Stimulated activated CD4-positive, alpha-beta T cell treated with anti-CD3 and anti-CD28 coated beads, Interleukin-12 subunit alpha, Interleukin-12 subunit beta, amount 100 ng/mL, for 24 hours (primary cell): ENCODE measurements at places on chromosomes 7 and 10.
A peak's percentile ranks its signal among the peaks of the same experiment; 100 is the strongest.

- DNase-seq: no peak
These were observed 173.5 kb downstream of the SRPK2 start for GRCh38 chr7:105215182-105215581.

GRCh38 chr10:100731407-100732240 is 13.8 kb upstream of the PAX2 start:
- DNase-seq: no peak

GRCh38 chr10:10804998-10805740 is 212.5 kb upstream of the CELF2 start:
- no peak for DNase-seq

DNA sequence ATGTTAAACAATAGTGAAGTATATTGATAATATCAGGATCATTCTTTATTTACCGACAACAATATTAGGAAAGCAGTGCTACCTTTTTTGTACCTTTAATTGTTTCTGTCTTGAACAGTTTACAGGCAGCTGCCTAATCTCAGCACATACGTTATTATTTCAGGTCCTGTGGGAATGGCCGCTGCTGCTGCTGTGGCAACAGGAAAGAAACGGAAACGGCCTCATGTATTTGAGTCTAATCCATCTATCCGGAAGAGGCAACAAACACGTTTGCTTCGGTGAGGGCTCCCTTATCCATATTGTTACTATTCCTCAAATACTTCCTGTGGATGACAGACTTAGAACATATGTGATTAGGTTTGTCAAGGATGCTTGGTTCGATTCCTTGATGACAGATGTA is 59.7 kb downstream of the NRF1 start:
- DNase-seq: no peak

DNA sequence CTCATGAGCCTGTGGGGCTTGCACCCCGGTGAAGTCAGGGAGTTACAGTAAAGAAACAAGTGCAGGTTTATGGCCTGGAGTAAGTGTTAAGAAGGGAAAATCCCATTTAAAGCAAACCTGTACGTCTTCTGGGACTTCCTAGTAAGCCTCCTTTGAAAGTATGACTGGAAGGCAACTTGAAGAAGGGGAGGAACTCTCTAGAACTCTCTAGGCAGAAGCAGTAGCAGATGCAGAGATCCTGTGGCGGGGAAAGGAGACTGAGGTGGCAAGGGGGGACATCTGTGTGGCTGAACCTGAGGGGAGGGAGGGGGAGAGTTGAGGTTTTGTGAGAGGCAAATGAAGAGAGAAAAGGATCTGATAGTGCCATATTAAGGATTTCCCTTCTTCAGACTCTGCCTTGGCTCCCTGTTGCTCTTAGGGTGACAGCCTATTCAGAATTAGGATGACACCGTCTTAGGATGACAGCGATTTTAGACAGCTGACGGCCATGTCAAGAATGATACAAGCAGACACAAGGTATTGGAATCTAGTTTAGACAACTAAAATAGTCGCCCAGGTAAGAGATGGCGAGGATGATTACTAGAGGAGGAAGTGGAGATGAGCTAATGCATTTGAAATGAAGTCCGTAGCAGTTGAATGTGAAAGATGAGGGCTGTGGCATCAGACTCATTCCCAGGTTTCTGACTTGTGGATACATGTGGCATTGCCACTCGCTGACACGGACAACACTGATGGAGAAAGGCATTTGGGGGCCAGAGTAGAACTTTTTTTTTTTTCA is 29.0 kb downstream of the CUL1 start:
- DNase-seq: no peak

DNA sequence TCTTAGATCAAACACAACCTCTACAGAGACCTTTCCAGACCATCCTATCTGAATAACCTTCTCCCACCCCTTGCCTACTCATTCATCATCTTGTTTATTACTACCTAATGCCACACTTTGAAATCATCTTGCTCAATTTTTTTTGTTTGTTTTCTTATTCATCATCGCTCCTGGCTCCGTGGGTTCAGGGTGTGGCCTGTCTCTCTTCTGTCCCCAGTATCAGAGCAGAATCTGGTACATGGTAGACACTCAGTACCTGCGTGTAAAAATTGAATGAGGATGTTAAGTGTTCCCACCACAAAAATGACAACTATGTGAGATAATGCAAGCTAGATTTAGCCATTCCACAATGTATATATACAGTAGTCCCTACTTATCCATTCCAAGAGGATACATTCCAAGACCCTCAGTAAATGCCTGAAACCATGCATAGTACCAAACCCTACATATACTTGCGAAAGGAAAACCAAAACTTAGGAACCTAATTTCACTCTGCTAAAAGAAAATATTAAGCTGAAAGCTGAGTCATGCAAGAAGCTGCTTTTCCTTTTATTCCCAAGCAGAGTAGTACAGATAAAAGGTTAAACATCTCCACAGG is 72.1 kb upstream of the SEC61G start:
- DNase-seq: no peak

- DNase-seq: peak; percentile 14
These were observed 707 bp upstream of the C1GALT1 start for GRCh38 chr7:7181519-7182155.

DNA sequence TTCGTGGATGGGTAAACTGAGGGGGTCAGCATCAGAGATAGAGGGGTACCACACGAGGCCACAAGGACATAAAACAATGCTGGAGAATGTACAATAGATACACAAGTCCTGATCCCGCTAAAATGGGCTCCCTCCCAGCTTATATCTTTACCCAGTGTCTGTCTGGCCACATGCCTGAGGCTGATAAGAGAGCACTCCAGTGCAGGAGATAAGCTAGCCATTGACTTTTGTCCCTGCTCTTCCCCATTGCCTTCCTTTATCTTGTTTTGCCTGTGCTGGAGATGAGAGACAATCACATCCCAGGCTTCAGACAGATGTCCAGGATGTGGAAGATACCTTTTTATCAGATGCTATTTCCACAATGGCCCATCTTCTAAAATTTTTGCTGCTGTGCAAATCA is 6.0 kb downstream of the GAD2 start:
- no peak for DNase-seq

DNA sequence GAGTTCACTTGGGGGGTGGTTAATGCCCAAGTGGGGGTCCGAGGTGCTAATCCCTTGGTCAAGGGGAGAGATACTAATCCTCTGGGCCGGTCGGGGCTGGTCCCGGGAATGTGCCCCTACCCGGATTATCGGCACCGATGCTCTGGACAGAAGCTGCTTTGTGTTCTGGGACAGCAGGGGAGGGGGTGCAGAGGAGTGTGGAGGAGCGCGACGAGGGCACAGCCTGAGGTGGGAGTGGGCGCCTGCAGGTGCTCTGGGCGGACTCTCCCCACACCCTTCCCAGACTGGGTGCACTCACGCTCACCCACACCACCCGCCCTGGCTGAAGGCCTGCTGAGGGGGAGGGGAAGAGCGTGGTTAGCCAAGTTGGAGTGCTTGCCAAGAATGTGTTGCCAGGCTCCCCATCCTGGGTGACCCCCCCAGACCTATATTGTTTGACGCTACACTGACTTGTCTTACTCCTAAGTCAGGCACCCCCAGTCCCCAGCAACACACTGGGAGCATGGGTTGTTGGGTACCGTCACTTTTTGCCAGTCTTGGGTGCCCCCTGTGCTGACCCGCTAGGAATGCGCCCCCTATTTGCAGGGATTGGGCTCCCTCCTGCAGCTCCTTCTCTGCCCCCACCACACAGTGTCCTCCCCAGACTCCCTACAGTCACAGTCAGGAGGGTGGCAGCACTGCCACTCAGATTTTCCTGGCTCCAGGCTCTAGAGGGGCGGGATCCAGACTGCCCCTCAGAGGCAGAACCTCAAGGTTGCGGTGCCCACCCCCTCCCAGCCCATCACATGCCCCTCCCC is 1.2 kb downstream of the SLC4A2 start:
- no peak for DNase-seq

GRCh38 chr7:99124236-99124635 is 19.7 kb downstream of the SMURF1 start:
- DNase-seq: no peak

GRCh38 chr7:155506854-155507337 is 39.5 kb downstream of the CNPY1 start:
- no peak for DNase-seq

GRCh38 chr10:1190791-1191490 is 134.8 kb downstream of the WDR37 start:
- no peak for DNase-seq

GRCh38 chr7:116182023-116182422 is 28.3 kb upstream of the TES start:
- no peak for DNase-seq

DNA sequence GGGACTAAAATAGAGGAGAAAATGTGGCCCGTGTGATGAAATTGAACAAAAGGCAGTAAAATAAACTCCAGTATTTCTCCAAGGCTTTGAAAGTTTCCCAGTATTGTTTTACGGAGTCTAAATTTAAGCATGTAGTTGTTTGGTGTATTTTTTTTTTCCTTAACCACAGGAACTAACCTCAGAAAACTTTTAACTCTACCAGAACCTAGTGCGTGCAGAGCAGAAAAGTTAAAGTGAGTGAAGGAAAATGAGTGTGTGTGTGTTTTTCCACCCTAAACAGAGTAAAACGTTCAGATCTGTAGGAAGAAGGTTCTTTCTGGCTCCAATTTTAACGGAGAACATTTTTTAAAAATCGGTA is 812 bp downstream of the PROSER2 start:
- no peak for DNase-seq

DNA sequence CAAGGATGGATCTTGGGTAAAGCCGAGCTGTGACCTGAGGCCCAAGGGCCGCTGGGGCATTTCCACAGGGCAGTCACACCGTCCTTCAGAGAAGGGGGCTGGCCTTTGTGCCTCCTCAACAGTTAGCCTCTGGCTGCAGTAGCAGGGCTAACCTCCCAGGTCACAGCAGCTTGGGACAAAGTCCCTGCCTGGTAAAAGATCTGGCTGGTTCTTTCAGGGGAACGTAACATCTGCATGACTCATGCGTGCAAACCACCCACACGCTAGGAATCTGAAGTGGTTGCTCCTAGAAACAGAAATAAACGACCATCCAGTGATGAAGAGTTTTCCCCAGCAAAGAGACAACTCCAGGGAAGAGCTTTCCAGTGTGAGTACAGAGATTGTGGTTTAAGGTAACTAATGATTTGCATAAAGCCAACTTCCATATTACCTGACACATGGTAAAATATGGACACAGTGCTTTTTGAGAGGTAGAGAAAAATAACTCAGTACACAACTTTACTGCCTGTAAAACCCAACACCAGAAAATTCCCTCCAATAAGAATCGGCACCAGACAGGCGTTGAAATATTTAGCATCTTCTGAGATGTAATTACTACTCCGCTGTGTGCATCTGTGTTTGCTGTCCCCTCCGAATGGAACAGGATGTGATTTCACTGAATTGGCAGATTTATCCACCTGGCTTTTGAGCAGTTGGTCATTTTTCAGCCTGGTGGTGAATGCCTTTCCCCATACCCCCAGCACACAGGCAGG is 84.9 kb upstream of the ADRB1 start:
- no peak for DNase-seq

DNA sequence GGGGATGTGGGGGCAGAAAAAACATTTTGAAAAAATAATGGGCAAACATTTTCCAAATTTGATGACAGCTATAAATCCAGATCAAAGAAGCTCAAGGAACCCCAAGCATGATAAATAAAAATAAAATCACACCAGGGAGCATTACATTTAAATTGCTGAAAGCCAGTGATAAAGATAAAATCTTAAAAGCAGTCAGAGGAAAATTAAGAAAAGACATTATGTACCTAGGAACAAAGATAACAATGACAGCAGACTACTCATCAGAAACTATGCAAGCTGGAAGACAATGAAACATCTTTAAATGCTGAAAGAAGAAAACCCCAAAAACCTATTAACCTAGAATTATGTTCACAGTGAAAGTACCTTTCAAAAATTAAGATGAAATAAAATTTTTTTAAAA is 23.3 kb downstream of the NEUROG3 start:
- no peak for DNase-seq

GRCh38 chr10:11823122-11823988 is at the start of gene PROSER2:
PROSER2 (plus strand) TSS chr10:11823356; CDS start chr10:11852078, 28,722 bp downstream.
- peak; percentile 31 for DNase-seq

- DNase-seq: peak; percentile 57
These were observed 36.7 kb downstream of the ASNS start for GRCh38 chr7:97835296-97836138.

DNA sequence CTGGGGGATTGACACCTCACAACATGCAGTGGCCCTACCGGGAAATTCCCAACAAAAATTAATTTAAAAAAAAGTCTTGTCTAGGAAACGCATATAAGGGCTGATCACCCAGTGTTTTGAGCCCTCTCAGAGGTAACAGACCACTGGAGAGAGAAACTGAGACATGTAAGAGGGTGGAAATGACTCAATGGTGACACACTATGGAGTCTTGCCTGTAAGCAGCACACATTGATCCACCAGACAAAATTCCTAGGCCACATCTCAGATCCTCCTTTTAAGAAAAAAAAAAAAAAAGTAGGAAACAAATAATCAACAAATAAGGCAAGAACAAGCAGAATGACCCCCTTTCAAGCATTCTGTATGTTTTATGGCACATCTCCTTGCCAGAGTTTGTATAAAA is 296.2 kb downstream of the MAGI2 start:
- no peak for DNase-seq

DNA sequence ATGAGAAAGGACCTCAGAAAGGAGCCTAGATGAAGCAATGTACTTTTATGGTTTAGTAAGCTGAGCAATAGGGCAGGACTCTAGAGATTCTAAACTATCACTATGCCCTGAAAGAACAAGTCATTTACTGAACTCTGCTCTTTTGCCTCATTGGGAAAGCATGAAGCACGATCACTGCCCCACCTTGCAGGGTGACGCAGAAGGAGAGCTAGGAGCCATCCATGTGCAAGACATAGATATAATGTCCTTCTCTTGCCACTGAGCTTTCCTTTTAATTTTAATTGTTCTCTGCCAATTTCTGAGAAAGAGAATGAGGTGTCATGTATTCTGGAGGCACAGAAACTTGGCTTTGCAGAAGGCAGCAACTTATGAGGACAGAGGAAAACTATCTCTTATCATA is 108.3 kb downstream of the SORCS1 start:
- DNase-seq: no peak

GRCh38 chr10:125137601-125138438 is 22.5 kb downstream of the CTBP2 start:
- DNase-seq: no peak

GRCh38 chr10:123320091-123320490 is 165.9 kb downstream of the BUB3 start:
- DNase-seq: no peak

DNA sequence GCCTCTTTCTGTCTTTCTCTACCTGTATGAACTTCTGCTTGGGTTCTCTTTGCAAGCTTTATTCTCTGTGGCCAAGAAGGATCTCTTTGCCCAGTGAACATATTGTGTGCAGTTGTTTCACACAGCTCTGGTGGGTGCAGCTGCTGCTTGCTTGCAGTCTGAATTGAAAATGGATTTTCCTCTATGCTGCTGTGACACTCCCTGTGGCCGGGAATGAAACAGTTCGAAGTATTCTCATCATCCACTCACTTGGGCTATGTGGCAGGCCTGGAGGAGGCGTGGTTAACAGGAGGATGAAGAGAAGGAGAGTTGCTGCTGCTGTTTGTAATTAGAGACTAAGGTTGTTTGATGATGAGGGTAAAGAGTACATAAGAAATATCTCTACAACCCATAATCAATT is 28.4 kb upstream of the ITGA8 start:
- DNase-seq: no peak

- DNase-seq: no peak
These were observed 42.5 kb downstream of the ABLIM1 start for GRCh38 chr10:114615600-114616007.
